Left ventricle myocardium superior (tissue), 1 donor: ENCODE measurements at places on chromosomes 5 and 9. TPM values are rescaled to one million over a fixed set of nuclear protein-coding genes. Genes with fewer than 3 reads are reported as not detected.

- no peak for DNase-seq
Observed at GRCh38 chr9:10571699-10572098, 41.1 kb downstream of the PTPRD start.

Gene TAF11L5
- not detected for total RNA-seq

Gene ANKRD34B
- not detected for total RNA-seq

Gene TAF11L10
- total RNA-seq = not detected

DNA sequence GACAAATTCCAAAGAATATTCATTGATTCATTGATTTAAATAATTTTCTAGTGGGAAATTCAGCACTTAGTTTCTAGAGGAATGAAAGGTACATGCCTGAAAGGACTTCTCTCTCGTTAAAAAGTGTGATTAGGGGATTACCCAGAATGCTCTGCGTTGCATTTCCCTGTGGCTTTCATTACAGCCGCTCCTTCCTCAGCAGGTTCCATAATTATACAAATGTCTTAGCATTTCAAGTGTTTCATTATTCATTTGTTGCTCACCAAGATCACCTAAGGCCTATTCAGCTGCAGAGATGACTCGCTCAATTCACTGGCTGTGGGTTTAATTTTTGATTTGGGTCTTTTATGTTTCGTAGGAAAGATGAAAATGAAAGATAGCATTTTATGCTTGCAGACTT lies 52.8 kb downstream of the SPATA31C2 start:
- no peak for DNase-seq

DNA sequence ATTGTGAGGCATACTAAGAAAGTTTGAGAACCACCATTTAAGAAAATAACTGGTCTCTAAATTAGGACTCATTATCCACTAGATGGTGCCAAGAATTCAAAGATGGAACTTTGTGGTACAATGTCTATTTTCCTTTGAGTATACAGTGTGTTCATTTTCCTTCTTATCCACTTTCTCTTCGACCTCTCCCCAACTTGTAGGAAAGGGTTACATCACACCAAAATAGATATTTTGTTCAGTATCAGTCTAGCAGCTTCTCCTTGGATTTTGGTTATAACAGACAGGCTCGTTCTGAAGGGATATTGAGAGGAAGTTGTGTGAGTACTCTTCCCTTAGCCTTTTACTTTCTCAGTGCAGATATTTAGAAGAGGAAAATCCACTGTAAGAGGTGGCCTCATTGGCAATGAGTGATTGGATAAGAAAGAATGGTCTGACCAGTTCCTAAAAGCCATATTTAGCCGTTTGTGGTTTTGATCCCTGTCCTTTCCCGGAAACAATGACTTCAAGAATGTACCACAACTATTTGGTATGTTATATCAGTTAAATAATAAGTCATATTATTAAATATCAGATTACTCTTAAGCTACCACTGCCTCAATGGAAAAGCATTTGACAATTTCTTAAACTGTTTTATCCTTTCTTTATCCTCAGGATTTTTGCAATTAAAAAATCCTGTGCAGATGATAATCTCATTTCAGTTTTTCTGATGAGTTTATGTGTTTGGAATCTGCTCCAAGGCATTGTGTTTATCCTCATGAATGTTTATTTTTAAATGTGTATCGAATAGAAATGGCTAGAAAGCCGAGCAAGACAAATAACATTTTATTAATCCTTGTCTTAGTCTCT lies 69.0 kb upstream of the GRAMD2B start:
- no peak for DNase-seq

Gene ZNF474
- total RNA-seq = not detected

GRCh38 chr9:124279531-124280175 lies 21.9 kb downstream of the NEK6 start:
- DNase-seq = no peak

Gene IL33
- 16.8 TPM for total RNA-seq

- DNase-seq = peak; percentile 57
Observed at GRCh38 chr5:141637123-141637766, 448 bp downstream of the RELL2 start.

- no peak for DNase-seq
Observed at GRCh38 chr5:54644226-54644625, 126.7 kb downstream of the SNX18 start.

DNA sequence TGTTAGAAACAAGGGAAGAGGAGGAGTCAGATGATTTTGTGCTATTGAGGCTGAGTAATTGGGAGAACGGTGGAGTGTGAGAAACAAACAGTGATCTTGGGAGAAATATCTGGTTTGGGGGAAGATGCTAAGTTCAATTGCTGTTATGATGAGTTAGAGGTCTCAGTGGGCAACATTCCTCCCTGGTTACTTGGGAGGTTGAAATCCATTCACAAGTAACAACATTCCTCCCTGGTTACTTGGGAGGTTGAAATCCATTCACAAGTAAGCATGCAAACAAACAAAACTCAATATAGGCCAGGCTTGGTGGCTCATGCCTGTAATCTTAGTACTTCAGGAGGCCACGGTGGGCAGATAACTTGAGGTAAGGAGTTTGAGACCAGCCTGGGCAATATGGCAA lies 38.7 kb downstream of the AGXT2 start:
- DNase-seq = no peak

Gene CAMK2A
- total RNA-seq = 16.6 TPM

DNA sequence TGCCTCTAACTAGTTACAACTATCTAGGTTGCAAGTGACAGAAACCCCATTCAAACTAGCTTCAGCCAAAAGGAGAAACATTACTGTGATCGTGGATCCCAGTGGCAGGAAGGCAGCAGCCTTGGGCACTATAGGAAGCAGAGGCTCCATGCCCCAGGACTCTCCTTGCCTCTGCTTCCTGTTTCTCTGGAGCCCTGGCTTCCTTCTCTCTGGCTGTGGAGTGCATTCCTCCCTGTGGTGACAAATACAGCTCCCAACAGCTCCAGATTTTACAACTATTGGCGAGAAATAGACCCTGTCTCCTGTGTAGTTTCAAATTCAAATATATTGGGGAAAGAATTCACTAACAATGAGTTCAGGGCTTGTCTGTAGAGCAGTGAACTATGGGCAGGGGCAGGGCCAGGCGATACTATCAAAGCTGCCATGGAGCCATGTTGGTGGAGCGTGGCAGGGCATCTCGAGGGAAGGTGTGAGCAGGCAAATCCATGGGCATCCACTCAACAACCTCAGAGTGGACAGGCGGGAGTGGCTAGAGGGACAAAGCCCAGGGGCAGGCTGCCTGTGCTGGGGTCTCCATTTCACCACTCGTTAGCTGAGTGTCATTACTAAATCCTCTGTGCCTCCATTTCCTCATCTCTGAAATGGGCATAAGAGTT lies 189.5 kb downstream of the ERCC6L2 start:
- DNase-seq = no peak

- no peak for DNase-seq
Observed at GRCh38 chr5:91211997-91212713, 171.0 kb downstream of the ARRDC3 start.

GRCh38 chr9:129306318-129306973 lies 128.4 kb upstream of the IER5L start:
- no peak for DNase-seq

DNA sequence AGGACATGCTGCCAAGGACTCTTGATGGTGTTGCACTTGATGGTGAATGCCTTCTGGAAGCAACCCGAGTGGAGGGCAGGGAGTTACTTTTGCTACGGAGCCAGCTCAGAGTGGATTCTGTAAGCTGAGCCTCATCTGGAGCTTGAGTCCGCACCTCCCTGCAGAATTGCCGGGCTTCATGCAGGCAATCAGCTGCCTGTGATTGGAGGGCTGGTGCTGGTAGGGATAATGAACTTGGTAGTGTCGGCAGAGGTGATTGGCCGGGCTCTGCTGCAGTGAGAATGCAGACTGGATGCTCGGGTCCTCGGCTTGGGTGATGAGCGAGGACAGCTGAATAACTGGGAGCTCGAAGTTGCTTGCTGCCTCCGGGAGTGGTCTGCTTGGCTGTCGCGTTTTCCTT lies 23.1 kb downstream of the SLC25A25 start:
- peak; percentile 75 for DNase-seq

- DNase-seq = no peak
Observed at GRCh38 chr5:45622365-45622764, 73.8 kb downstream of the HCN1 start.

- DNase-seq = no peak
Observed at GRCh38 chr9:131610231-131610761, 65.0 kb downstream of the PRRT1B start.

Gene ELP1
- total RNA-seq = 20.7 TPM

Gene PCDHGA5
- total RNA-seq = 5.3 TPM

DNA sequence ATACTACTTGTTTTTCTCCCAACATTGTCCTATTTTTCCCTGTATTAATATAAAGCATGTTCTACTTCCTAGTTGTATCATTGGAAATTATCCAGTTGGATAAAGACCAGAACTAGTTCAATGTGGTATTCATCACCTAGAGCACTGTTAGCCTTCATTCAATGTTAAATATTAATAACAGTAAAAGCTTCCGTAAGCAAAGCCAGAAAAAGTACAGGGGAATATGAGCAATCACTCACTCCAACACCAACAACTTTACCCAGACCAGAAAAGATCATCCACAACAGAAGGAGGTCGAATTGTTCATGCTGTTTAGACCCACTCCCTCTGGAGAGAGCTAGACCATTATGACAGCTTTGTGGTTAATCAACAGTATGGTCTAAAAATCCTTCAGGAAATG lies 728.4 kb downstream of the MAT2B start:
- no peak for DNase-seq

DNA sequence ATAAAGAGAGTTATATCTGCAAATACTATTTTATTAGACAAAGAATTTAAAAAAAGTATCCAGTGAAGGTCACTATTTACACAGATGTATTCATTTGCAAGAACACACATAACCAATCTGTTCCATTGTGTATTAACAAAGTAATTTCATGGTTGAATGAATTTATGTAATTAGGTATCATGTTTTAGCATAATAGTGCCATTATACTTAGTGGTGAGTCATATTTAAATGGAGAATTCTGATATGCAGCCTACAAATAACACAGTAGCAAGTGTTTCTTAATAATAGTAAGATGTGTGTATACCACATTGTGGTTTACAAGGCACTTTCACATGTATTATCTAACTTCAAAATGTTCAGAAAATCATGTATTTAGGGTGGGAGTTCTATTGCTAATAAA lies 1028.5 kb upstream of the ACO1 start:
- no peak for DNase-seq

Gene PCDHGB2
- 8.7 TPM for total RNA-seq

Gene STPG3
- total RNA-seq = 0.69 TPM

- no peak for DNase-seq
Observed at GRCh38 chr9:27866741-27867140, 293.5 kb upstream of the C9orf72 start.

- DNase-seq = no peak
Observed at GRCh38 chr9:81915801-81916505, 12.3 kb upstream of the SPATA31D4 start.

DNA sequence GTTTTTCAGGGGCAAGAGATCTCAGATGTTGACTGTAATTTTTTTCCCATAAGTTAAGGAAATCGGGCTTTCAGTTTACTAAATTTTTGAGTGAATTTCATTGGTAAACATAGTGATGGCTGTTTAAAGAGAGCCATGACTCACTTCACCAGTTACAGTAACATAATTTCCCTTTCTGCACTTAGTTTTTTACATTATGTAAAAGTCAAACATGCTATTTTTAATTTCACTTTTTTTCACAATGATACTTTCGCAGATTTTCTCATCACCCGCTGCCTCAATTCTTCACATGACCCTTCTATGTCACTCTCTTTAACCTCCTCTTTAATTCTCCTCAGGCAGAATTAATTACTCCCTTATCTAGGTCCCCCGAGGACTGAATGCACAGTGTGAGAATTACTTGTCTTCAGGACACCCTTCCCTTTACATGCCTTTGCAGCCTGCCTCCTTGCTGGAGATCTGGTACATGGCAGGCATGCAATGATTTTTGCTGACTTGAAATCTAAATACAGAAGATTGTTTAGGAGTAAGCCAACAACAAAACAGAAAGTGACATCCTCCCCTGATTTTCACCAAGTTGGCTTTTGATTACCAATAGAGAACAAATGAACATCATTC lies 217.5 kb upstream of the S1PR3 start:
- DNase-seq = no peak

DNA sequence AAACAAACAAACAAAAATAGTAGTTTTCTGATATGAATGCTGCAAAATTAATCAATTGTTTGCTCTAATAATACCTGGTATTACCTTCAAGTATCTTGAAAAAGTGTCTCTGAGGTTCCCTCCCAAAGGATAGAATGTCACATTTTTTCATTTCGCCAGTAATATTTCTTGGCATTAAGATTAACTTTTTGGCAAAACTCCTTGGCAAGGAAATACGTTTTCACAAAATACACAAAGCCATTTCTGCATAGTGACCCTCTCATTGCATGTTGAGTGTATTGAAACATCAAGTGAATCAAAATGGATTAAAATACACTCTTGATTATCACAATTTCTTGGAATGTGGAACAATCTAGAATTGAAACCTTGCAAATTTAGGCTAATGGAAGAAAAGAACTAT lies 230.5 kb downstream of the ATPSCKMT start:
- no peak for DNase-seq

Gene PCDHA1
- total RNA-seq = not detected

Gene SPINK4
- total RNA-seq = not detected

GRCh38 chr9:27189426-27189825 lies 80.4 kb downstream of the TEK start:
- DNase-seq = no peak

Gene ITGA2
- total RNA-seq = 0.69 TPM

DNA sequence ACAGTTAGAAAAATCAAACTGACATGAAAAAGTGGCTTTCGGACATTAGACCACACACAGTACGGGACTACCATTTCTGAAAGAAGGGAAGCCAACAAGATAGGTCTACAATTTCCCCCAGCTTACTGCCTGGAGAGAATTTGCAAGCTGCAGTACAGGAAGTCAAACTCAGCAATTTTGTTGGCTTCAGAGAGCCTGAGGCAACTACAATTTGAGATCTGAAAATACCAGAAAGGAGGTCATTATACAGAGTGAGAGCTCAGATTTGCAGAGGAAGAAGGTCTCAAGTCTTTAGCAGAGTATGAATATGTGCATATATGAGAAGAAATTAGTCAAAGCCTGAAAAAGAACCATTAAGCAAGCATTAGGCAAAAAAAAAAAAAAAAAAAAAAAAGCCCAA lies 83.0 kb downstream of the OXCT1 start:
- DNase-seq = no peak

Gene NPR3
- total RNA-seq = 16.3 TPM

Gene ARL14EPL
- total RNA-seq = not detected

- DNase-seq = no peak
Observed at GRCh38 chr9:23542438-23542837, 283.6 kb downstream of the ELAVL2 start.

DNA sequence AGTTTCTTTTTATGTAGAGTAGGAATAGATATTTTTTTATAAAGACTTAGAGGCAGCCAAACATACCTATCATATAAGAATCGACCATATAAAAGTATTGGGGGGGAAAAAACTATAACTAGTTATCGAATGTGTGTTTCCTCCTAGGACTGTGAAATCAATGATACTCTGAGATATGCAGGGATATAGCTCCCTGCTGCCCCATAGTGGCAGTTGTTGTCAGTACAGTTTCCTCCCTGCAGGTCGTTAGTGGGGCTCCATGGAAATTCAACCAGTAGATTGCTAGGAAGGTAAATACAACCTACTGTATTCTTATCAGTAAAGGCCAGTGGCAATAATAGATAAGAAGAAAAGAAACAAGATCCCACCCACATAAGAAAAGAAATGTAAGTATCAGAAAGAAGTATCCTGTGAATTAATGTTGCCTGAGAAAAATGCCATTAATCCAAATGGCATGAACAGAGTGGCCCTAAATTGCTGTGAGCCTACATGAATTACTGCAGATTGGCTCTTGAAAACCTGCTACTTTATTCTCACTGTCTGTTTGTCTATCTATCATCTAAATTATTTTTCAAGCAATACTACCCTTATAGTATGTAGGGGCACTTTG lies 136.9 kb upstream of the FBN2 start:
- DNase-seq = peak; percentile 28

- DNase-seq = peak; percentile 93
Observed at GRCh38 chr9:114112778-114113584, 13.9 kb upstream of the KIF12 start.
